H9 (cell line): ENCODE measurements at places on chromosomes 4 and X.

- H3K27me3 ChIP-seq, result no peaks in the 10 kb centered on the region
- no peak overlapping the region for H3K27ac ChIP-seq
- no peaks in the 10 kb centered on the region for H3K36me3 ChIP-seq
- DNase-seq, result no peak
- H3K4me3 ChIP-seq, result no peak overlapping the region
Observed at GRCh38 chr4:23770011-23770410, 119.8 kb downstream of the PPARGC1A start.

GRCh38 chr4:1959104-1959384, 49.7 kb downstream of the NELFA start:
- no peak overlapping the region for H3K4me3 ChIP-seq
- DNase-seq, result no peak
- H3K27ac ChIP-seq, result no peak overlapping the region
- no peaks in the 10 kb centered on the region for H3K4me1 ChIP-seq
- H3K27me3 ChIP-seq, result no peaks in the 10 kb centered on the region

DNA sequence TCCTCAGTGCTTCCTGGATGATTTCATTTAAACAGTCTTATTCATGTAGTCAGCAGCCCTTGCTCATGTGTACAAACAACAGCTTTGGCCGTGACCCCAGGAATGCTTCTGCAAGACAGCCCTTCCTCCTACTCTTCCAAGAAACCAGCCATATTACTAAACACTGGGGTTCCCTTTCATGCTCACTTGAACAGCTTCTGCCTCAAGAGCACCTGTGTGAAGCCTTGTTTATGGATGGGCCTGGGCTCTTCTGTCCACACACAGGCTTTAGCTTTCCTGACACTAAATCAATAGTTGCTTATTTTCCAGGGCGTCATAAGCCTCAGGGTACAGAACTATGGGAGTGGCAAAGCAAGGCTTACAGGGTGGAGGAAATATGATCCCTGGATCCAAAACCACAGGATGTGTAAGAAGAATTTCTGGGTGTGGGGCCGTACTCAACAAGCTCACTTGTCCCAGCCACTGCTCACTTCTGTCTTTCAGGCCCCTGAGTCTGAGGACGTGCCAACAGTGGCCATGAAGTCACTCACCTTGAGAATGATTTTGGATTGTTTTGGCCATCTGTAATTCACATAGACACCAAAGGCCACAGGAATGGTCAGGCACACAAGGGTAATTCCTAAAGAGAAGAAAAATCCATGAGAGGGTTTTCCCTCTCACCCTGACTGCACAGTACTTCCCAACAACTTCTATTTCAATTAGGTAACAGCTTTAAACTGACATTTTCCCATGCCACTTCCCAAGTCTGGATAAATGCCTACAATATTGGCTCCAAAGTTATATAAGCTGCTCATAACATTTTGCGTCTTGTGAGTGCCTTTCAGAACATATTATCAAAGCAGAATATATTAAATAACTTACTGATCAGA, 17.7 kb downstream of the SLC10A6 start:
- no peak for DNase-seq
- H3K4me3 ChIP-seq, result no peak overlapping the region
- H3K4me1 ChIP-seq, result no peaks in the 10 kb centered on the region
- H3K27ac ChIP-seq, result no peak overlapping the region

- no peaks in the 10 kb centered on the region for H3K4me1 ChIP-seq
- H3K36me3 ChIP-seq, result peaks cover 4% of the 10 kb centered on the region; the same call in 1 of the 2 replicates
- H3K4me3 ChIP-seq, result no peak overlapping the region
- H3K27me3 ChIP-seq, result no peaks in the 10 kb centered on the region
Observed at GRCh38 chr4:72286185-72286584, 254.4 kb downstream of the NPFFR2 start.

GRCh38 chr4:119653990-119654389, 25.4 kb upstream of the PDE5A start:
- no peak overlapping the region for H3K27ac ChIP-seq
- H3K4me3 ChIP-seq, result no peak overlapping the region
- no peak for DNase-seq
- no peaks in the 10 kb centered on the region for H3K36me3 ChIP-seq
- H3K27me3 ChIP-seq, result no peaks in the 10 kb centered on the region
- H3K4me1 ChIP-seq, result no peaks in the 10 kb centered on the region

GRCh38 chrX:153319295-153320046, 2.1 kb downstream of the PNMA6F start:
- no peak overlapping the region for H3K4me3 ChIP-seq
- DNase-seq, result no peak

- no peaks in the 10 kb centered on the region; the same call in 1 of the 2 replicates for H3K4me1 ChIP-seq
- no peaks in the 10 kb centered on the region for H3K27me3 ChIP-seq
- H3K36me3 ChIP-seq, result no peaks in the 10 kb centered on the region
- DNase-seq, result no peak
- no peak overlapping the region for H3K27ac ChIP-seq
Observed at GRCh38 chrX:108001218-108001814, 19.1 kb upstream of the TEX13B start.

- H3K27ac ChIP-seq, result peak overlapping the region; percentile 89
- H3K27me3 ChIP-seq, result no peaks in the 10 kb centered on the region
- DNase-seq, result peak; percentile 52
- no peaks in the 10 kb centered on the region for H3K36me3 ChIP-seq
Observed at GRCh38 chr4:184441461-184442313, 32.7 kb downstream of the IRF2 start.

DNA sequence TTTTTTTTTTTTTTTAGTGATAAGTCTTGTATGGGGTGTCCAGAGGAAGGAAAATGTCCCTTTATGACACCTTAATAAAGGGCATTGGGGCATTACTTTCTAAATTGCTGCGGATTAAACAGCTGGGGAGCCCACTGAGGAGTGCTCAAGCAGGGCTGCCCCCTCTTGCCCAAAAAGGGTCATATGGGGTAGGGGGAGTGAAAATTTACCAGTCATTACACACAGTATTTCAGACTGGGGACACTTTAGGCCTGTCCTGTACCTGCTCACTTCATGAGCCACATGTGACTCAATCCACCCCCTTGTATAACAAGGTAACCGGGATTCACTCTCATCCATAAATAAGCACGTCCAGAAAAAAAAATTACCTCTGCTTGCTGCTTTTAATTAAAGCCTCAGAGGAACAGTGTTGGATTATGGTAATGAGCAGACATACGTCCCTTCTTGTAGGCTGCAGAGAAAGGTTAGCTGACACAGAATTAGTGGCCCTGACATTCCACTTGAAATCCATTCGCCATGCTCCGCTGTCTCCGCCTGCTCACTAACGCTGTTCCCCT, 1.8 kb downstream of the PRDM8 start:
- H3K36me3 ChIP-seq, result no peaks in the 10 kb centered on the region
- H3K4me3 ChIP-seq, result no peak overlapping the region
- no peak overlapping the region for H3K27ac ChIP-seq
- peaks cover 84% of the 10 kb centered on the region for H3K27me3 ChIP-seq
